ENCODE measurements at places on chromosomes 4 and X. TPM values are rescaled to one million over a fixed set of nuclear protein-coding genes. Genes with fewer than 3 reads are reported as not detected.
A peak's percentile ranks its signal among the peaks of the same experiment; 100 is the strongest.

GRCh38 chr4:110704748-110705439 lies 82.0 kb upstream of the PITX2 start:
- no peak for DNase-seq

DNA sequence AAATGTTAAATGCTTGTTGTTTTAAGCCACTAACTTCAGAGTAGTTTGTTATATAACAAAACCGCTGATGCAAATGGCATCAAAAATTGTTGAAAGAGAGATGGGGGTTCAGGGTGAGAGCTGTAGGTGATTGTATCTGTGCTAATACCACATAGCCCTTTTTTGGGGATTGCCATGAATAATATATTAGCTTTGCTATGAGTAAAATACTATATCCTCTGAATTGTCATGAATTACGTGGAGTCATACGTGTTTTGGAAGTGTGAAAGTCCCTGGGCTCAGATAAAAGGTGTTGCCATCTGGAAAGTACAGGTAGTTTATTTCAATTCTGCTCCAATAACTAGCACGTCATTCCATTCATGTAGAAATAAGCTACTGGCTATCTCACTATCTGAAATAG lies 30.6 kb downstream of the DYNLT3 start:
- no peak for DNase-seq

- no peak for DNase-seq
These were observed 70.6 kb downstream of the TAPT1 start for GRCh38 chr4:16155528-16156169.

- no peak for DNase-seq
These were observed at the start of gene HSD17B13 for GRCh38 chr4:87322754-87323153. TSS of gene HSD17B13 (minus strand) at chr4:87322882. CDS start at chr4:87322841, 41 bp downstream.

DNA sequence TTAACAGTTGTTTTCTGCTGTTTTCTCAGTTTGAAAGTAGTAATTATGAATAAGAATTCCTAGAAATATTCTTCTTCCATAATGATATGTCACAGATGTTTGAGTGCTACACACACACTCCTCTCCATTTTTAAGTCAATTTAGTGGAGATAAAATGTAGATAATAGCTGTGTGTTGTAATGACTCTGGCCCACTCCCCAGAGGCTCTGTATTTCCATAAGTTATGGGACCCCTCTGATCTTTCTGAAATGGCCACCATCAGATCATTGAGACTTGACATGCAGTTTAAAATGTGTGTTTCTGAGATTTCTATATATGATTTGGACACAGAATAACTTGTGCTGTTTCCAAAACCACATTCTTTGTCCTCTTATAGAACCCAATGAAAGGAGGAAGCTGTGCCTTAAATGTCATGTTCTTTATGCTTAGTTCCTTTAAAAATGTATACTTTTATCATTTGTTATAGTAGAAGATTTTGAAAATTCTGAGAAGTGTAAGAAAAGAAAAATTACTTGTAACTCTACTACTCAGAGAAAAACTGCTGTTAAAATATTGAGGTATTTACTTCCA lies 46.4 kb downstream of the GAB1 start:
- no peak for DNase-seq

Gene PWWP3B
- not detected for total RNA-seq

DNA sequence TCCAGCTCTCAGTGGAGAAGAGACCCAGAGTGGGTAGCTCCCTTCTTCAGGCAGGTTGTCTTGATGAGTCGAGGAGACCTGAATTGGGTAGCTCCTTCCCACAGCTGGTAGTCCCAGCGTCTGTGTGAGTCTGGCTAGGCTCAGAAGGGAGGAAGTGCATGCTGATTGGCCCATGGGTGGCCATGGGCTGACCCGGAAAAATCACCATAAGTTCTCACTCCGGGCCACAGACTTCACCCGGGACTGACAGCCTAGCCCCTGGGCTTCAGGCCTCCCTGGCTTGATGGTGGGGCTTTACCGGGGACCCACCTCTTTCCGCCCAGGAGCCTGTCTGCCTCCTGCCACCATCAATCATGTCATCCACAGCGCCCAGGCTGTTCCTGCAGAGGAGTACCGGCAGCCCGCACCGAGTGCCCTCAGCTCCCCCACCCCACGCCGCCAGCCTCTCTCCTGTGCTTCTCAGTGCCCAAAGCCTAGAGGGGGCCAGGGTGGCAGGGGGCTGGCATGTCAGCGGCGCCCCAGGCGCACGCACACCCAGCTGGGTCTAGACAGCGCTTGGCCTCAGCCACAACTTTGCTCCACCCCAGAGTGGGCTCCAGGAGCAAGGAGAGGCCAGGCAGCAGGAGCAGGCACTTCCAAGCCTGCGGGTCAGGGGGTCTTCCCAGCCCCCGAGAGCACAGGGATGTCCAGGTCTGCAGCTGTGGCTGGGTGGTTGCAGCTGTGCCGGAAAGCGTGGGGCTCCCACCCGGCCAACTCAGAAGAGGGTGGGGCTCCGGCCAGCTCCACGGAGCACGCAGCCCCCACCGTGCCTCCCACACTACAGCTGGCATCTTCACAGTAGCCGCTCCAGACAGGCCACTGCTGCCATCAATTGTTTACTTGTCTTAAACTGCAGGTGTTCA lies 16.1 kb upstream of the SAT1 start:
- DNase-seq, result no peak

DNA sequence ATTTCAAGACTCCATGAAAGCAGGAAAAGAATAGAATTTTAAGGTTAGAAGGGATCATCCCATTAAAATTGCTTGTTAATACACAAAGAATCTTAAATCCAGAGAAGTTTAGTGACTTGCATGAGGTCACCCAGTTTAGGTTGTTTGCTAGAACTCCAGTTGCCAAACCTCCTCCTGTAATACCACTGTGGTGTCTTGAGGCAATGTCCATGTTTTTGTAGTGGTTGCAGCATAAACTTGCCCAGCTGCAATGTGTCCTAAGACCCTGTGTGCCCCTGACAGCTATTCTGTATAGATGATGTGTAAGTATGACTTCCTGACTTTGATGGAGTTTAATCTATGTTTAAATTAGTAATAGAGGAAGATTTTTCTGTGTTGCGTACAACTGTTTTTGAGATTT lies 6.3 kb downstream of the SFRP2 start:
- DNase-seq, result no peak

GRCh38 chr4:53005808-53006207 lies 143.7 kb downstream of the RASL11B start:
- no peak for DNase-seq

- no peak for DNase-seq
These were observed 184.6 kb downstream of the UGT8 start for GRCh38 chr4:114783215-114783595.

DNA sequence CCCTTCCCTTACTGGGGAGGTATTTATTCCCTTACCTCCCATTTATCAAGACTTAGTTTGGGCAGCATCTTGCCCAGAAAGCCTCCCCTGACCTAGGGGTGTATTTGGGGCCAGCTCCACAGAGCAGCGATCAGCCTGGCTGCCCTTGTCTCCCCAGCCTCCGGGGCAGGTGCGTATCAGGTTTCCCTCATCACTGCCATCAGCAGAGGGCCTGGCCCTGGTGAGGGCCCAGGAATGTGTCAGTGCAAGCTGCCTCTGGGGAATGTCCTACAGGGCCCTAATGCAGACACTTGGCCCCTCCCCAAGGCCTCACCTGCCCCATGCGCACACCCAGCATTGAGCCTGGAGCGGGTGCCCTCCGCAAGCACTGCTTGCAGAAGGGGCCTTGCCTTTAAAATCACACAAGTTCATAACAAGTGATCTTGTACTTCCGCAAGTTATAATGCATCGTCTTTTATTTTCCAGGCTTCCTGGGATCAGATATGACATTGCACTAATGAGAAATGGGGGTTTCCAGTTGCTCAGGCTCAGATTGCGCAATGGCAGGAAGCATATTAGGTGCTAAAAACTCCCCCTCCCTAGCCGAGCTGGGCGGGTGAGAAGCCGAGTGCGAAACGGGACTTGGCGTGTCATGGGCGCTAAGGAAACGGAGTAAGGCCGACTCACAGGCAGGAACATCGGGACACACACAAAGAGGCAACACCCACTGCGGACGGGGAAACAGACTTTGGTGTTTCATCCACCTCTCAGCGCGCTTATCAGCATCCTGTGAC lies 25.4 kb upstream of the AFAP1 start:
- peak; percentile 83 for DNase-seq

DNA sequence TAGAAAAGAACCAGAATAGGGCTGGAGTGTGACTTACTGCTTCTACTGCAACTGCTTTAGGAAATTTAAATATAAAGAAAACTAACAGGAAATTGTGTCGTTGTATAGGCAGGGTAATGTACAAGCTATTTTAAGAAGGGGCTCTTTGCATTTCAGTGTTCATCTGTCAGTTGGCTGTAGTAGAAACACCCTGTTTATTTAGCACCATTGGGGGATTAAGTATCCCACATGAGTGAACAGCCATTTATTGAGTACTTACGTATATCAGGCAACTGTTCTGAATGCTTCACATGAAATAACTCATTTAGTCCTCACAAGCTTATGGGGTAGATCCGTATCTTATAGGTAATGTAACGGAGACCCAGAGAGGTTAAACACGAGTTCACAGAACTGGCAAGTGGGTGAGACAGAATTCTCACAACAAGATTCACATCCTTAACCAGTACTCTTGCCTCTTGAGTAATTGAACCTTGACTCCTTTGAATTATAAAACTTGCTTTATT lies 23.9 kb downstream of the STIM2 start:
- no peak for DNase-seq

- no peak for DNase-seq
These were observed 132.1 kb downstream of the COL4A6 start for GRCh38 chrX:108306086-108306485.

- DNase-seq, result no peak
These were observed 5.4 kb downstream of the HTRA3 start for GRCh38 chr4:8274765-8275547.

GRCh38 chr4:56530269-56531148 lies 24.9 kb downstream of the ARL9 start:
- DNase-seq, result peak; percentile 86

Gene GAGE12E
- not detected for total RNA-seq

GRCh38 chrX:153651540-153652079 lies 4.6 kb downstream of the DUSP9 start:
- no peak for DNase-seq

DNA sequence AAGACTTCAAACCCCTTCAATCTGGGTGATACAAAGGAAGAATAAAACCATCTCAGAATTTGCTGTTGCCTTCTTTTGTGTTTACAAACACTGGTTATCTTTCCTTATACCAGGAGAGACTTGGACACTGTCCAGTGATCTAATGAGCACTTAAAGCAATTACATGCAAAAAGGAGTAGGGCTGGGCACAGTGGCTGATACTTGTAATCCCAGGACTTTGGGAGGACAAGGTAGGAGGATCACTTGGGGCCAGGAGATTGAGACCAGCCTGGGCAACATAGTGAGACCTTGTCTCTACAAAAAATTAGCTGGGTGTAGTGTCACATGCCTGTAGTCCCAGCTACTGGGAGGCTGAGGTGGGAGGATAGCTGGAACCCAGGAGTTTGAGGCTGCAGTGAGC lies 95.7 kb upstream of the DRD5 start:
- DNase-seq, result no peak

- no peak for DNase-seq
These were observed 73.9 kb downstream of the CASP3 start for GRCh38 chr4:184575306-184575705.

DNA sequence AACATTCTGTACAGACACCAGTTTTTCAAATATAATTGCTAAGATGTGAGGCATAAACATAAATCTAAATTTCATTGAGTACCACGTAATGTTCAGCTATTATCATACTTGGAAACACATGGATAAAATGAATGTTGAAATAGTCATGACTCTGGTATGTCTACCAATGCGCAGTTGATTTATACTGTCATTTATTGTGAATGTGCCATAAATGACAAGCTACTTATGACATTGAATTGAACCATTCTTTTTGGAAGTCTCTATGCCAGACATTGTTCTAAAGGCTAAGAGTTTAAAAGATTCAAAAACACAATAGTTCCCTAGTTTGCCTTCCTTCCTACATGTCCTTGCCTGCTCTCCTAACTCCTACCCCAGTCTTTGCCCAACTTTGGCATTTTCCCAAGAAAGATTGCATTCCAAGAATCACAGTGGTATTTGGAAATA lies 96.6 kb upstream of the DMD start:
- DNase-seq, result no peak

Gene SORCS2
- not detected for total RNA-seq

DNA sequence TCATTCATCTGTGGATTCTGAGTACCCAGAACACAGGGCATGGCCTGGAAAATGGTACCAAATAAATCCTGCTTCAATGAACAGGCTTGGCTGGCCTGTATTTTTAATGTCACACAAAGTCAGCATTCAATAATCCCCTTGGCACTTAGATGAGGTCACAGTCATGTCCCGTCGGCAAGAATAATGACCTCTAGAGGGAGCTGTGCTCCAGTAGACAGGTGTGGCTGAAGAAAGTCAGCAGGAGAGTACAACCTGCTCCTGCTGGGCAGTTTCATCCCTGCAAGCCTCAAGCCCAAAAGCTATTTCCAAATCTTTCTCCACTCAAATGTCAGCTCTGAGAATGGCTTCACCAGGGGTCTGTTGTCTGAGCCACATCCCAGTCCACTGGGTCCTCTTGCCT lies 404.0 kb upstream of the F9 start:
- DNase-seq, result no peak

- DNase-seq, result no peak
These were observed 73.9 kb upstream of the GPM6B start for GRCh38 chrX:13890806-13891205.

DNA sequence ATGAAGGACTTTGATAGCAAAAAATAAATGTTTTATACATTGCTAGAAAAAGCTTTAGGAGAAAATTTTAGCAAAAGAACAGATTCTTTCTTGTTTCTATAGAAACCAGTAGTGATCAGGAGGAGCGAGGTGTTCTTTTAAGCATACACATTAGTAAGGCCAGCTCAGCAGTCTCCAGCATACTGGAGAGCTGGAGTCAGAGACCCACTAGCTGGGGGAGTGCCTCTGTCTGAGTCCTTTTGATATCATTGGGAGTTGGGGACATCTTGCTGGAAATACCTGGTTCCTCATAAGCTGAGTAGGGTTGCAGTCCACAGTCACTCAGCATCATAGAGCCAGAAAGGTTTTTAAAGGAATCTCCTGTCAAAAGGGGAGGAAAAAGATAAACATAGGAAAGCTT lies 67.4 kb downstream of the AFF2 start:
- no peak for DNase-seq

Gene SPANXA2
- total RNA-seq, result not detected

Gene MAGED4
- 0.54 TPM for total RNA-seq

DNA sequence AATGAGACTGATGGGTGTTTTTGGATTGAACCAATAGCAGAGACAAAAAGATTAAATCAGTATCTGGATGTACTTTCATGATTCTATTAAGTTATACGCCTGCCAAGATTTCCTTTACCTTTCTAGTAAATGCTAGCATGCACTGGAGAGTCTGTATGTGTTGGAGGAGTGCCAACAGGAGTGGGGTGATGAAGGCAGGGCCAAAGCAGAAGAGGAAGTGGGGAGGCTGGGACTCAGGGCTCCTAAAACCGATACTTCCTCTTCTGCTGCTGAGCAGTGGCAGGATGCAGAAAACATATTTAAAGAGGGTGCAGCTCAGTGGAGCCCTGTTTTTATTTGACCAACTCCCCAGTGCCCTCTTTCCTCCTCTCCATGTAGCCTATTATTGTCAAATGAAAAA lies 5.6 kb downstream of the CYSLTR1 start:
- DNase-seq, result peak; percentile 53

- DNase-seq, result no peak
These were observed 133.9 kb downstream of the UCHL1 start for GRCh38 chr4:41390661-41391060.

Gene NUDT10
- total RNA-seq, result 0.43 TPM

Measured in CD8-positive, alpha-beta T cell (primary cell).